ENCODE measurements at places on chromosomes 13 and 19.

- DNase-seq, result no peak
Measured at GRCh38 chr13:44373247-44373600, 400 bp upstream of the SERP2 start.

GRCh38 chr13:101307181-101307701 is 109.1 kb downstream of the NALCN start:
- DNase-seq, result no peak

DNA sequence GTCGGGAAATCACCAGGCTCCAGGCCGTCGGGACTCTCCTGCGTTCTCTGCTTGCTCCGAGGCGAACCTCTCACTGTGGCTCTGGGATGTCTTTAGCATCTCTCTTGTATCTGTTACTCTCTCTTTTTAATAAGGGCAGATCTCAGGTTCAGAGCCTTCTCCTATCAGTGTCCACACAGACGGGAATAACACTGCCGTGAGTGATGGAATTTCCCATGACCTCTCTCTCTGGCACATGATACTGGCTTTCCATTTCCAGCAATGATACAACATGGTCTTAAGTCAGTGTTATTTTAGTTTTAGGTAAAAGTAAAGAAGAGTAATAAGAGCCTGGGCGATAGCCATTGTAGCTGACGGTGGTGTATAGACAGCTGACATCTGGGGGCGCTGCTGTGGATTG is 9.3 kb downstream of the ZNF444 start:
- DNase-seq, result no peak

GRCh38 chr19:38693380-38694223 is 46.2 kb downstream of the ACTN4 start:
- DNase-seq, result peak; percentile 81

DNA sequence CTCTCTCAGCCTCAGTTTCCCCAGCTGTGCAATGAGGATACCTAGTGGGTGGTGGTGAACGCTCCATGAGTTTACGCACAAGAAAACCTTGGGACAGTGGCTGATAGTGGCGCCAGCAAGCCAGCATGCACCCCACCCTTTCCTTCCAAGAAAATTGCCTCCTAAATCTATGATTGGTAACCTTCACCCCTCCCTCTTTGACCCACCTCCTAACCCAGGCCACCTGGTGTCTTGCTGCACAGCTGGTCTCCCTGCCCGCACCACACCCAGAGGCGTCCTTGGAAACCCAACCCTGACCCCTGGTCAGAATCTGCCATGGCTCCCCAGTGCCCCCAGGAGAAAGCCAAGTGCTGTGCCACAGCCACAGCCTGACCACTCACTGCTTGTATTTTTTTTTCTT is 22.8 kb upstream of the BCL3 start:
- DNase-seq, result no peak

DNA sequence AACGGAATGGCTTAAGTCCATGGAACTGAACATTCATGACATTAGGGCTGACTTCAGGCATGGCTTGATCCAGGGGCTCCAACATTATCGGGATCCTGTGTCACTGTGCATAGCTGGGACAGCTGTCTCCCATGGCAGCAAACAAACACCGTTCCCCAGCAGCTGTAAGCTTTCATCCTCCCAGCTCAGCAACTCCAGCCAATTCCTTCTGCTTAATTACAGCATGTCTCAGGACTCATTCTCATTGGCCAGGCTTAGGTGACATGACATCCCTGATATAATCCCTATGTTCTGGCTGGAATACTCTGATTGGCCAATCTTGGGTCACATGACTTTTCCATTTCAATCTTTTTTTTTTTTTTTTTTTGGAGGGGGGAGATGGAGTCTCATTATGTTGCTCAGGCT is 10.9 kb upstream of the TLE5 start:
- DNase-seq, result no peak

- no peak for DNase-seq
Measured at GRCh38 chr13:38002606-38003005, 133.0 kb upstream of the TRPC4 start.

DNA sequence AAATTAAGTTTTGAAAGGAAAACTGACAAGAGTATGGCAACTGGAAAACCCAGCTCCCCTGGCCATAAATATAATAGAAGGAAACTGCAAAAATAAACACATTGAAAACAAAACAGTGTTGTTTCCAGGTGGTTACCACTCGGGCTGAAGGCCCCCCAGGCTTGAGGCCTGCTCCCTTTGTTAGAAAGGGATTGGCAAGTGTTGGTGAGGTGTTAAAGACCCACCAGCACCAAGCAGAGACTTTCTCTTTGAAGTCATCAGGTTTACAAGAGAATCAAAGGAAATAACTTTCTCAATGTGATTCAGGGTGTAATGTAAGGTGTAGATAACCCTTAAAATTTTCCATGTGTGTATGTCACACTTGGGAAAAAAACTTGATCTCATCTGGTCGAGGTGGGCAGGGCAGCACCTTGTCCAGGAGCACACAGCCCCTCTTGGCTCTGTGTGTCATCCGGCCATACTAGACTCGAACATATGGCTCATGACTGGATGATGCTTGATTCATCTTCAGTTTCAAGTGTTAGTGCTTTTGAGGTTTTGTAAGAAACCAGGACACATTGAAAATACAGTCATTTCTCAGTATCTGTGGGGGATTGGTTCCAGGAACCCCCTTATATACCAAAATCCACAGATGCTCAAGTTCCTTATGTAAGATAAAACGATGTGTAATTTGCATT is 7.8 kb downstream of the ACTN4 start:
- no peak for DNase-seq

- no peak for DNase-seq
Measured at GRCh38 chr13:56352361-56352760, 788.4 kb upstream of the PRR20A start.

DNA sequence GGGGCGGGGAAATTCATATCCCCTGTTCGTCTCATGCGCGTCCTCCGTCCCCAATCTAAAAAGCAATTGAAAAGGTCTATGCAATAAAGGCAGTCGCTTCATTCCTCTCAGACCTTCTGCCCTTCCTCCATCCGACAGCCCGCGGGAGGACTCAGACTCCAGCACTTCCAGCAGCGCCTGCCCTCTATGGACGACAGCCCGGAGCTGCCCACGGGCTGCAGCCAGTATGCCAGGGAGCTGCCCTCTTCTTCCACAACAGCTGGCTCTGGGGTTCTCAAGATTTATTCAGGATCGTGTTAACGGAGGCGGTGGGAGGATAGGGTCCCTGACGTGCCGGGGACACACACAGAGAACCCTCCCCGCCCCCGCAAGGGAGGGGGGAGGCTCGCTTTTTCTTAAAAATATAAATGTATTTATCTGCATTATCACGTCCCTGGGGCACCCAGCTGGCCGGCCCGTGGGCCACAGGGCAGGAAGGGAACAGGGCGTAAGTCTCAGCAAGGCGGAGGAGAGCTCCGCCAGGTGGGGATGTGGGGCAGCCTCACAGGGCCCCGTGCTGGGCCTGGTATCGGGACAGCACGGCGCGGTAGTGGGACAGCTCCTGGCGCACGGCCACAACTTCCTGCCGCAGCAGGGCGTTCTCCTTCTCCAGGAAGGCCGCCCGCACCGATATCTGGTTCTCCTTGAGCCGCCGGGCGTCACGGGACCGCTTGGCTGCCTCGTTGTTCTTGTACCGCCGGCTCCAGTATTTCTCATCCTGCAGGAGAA is 6.7 kb downstream of the DBP start:
- peak; percentile 47 for DNase-seq

GRCh38 chr19:48403606-48404005 is 10.1 kb downstream of the GRIN2D start:
- peak; percentile 62 for DNase-seq

- peak; percentile 1 for DNase-seq
Measured at GRCh38 chr19:55809381-55810058, 22.3 kb downstream of the NLRP11 start.

DNA sequence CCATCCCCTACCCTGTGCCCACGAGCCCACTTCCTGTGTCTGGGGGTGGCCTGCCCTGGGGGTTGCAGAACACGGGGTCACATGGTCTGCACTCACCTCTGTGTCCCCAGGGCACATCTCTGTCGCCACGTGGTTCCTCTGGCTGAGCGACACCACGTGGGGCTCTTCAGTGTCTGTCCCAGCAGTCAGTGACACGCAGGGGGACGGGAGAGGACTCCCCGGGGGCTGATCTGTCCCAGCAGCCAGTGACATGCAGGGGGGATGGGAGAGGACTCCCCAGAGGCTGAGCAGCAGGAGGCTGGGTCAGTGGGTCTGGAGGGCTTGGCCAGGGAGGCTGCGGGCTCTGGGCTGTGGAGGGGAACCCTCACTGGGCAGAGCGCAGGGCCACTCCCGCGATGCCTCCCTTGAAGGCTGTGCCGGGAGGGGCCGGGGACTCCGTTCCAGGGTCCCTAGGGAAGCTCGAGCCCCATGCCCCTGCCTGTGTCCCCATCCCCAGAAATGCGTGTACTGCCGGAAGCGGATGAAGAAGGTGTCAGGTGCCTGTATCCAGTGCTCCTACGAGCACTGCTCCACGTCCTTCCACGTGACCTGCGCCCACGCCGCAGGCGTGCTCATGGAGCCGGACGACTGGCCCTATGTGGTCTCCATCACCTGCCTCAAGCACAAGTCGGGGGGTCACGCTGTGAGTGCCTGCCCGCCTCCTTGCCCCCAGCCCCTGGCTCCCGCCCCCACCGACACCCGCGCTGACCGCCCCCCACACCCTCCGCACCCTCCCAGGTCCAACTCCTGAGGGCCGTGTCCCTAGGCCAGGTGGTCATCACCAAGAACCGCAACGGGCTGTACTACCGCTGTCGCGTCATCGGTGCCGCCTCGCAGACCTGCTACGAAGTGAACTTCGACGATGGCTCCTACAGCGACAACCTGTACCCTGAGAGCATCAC is 174.8 kb downstream of the KDM4B start:
- DNase-seq, result no peak

DNA sequence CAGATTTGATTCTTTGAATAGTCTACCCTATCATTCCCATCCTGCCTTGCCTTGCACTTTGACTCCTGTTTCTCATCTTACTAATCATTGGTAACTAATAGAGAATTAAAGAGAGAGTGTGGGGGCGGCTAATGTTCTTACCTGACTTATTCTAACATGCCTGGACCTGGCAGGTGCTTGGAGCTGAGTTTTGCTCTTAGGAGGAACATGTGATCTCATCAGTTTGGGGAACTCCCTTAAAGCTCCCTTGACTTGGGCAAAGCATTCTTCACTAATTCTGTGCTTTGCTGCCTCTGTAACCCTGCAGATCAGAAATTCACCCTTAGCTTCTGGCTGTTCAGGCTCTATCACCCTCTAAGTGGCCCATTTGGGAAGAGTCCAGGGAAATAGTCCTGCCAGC is 861.1 kb downstream of the GPC5 start:
- no peak for DNase-seq

GRCh38 chr13:85520445-85520844 is 278.8 kb downstream of the SLITRK6 start:
- DNase-seq, result no peak

DNA sequence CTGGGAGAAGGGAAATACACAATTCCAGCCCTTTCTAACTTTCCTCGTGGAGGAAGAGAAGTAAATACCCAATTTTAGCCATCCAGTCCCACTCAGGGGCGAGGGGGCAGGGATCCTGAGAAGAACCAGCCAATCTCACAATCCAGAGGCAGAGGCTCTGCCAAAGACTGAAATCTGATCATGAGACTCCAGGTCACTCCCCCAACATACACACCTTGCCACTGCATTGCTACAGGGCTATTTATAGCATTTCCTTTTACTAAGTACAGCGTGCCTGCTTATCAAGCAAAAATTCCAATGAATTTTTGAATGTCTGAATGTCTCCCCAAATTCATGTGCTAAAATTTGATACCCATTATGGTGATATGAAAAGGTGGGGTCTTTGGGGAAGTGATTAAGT is 1687.5 kb downstream of the EFNB2 start:
- no peak for DNase-seq

GRCh38 chr19:18756896-18757295 is 34.2 kb downstream of the COMP start:
- no peak for DNase-seq

- DNase-seq, result no peak
Measured at GRCh38 chr13:93496985-93497673, 270.5 kb downstream of the GPC6 start.

- DNase-seq, result no peak
Measured at GRCh38 chr19:49383599-49383998, 4.5 kb upstream of the KASH5 start.

- DNase-seq, result no peak
Measured at GRCh38 chr13:49190901-49191300, 29.2 kb upstream of the MLNR start.

DNA sequence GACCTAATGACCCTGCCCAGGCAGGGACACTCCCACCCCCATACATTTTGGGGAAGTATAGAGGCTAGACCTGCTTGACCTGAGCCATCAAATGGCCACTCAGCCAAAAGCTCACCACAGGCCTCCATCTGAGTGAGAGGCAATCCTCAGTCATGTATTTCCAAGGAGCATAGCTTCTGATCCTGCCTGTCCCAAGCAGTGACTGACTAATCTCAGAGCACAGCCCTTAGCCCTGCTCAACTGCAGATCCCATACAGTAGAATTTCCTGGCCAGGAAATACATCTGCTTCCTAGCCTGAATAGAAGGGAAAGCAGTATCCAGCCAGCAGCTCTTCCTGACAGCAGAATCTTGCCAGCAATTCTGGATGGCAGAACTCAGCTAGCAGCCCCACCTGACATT is 880.6 kb upstream of the GPC6 start:
- DNase-seq, result no peak

- no peak for DNase-seq
Measured at GRCh38 chr13:106819413-106820180, 251.7 kb upstream of the ARGLU1 start.

- DNase-seq, result peak; percentile 52
Measured at GRCh38 chr13:45768656-45769479, 66.7 kb downstream of the CBY2 start.

- DNase-seq, result no peak
Measured at GRCh38 chr13:37690361-37690760, 91.8 kb upstream of the POSTN start.

GRCh38 chr13:21670883-21671619 is at the start of gene FGF9:
Gene FGF9 (plus strand): TSS chr13:21671073. CDS start chr13:21671913, 840 bp downstream.
- DNase-seq, result no peak

GRCh38 chr13:95289020-95289444 is 12.2 kb downstream of the ABCC4 start:
- no peak for DNase-seq

DNA sequence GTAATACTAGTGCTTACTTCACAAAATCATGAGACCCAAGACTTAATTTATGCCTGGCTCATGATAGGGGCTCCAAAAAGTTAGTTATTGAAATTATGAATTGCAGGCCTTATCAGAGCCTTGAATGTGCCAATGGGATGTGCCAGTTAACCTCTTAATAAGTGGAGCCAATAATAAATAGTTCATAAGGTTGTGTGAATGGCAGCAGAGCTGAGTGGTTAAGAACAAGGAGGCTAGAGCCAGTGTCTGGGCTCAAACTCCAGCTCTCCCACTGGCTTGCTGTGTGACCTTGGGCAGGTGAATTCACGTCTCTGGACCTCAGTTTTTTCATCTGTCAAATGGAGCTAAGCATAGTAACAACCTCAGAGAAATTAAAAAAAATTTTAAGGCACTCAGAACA is 133.7 kb downstream of the IER2 start:
- no peak for DNase-seq

DNA sequence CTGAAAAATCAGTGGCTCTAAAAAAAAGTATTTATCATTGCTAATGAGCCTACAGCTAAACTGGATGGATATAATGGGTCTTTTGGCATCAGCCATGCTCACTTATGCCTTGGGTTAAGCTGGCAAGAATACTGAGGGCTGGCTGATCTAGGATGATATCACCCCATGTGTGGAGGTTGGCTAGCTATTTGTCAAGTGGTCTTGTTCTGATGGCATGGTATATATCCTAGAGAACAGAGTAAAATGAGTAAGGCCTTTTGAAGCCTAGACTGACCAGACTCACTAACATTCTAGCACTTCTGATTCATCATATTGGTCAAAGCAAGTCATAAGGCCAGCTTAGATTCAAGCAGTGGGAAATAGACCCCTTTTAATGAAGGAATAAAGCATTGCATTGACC is 383.0 kb downstream of the SLITRK1 start:
- no peak for DNase-seq

Data from retina (tissue), 1 donor.